ENCODE measurements at places on chromosomes 11 and 22.

GRCh38 chr11:61335355-61335710 is 2.3 kb downstream of the TKFC start:
- DNase-seq = no peak

DNA sequence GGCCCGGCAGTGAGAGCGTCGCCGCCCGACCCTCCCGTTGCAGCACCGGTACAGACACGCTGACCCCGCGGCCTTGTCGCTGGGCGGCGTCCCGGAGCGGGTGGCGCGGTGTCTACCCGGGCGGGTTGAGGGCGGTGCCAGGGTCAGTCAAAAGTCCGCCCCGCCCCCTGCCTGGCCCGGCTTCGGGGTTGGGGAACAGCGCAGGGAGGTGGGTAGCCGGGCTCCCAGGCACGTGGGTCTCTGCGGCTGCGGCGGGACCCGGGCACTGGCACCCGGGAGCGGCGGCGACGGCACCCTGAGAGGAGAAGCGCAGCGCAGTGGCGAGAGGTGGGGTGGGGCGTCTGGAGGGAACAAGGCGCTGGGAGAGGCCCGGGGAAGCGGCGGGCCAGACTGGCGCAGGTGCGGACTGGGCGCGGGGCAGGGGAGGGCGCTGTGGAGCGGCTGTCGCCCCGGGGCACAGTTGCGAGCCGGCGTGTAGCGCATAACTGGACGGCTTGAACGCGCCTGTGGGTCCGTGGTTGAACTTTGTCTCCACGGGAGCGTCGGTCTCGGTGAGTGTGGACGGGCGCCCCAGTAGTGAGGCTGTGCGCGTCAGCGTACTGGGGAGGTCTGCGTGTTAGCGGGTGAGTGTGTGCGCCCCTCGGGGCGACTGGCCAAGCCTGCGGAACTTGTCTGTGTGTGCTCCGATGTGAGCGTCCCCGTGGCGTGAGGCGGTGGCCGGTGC is at the start of gene P2RY2:
TSS of gene P2RY2 (plus strand) at position 176 of the 724 bp plus-strand sequence. CDS start 15,879 bp downstream, outside the sequence.
- DNase-seq = peak; percentile 72

GRCh38 chr11:19869946-19870589 is 157.4 kb downstream of the NAV2 start:
- no peak for DNase-seq

DNA sequence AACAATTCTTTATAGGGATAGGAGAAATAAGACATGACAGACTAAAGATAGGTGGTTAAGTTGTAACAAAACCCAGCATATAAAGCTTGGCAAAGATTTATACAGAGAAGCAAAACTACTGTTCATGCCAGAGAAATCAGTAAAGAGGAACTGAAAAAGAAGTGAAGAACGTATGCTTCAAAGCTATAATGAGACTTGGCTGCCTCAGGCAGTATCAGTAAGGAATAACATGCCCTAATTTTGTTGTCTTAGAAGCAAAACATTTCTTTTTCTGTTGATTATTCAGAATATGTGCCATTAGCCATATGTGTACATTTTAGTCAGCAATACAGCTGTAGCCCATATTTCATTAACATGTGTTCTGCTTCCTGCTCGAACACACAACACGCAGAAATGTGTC is 403.2 kb downstream of the NELL1 start:
- DNase-seq = no peak

- no peak for DNase-seq
Observed at GRCh38 chr11:111406589-111406988, 27.5 kb upstream of the POU2AF1 start.

GRCh38 chr11:3006505-3007260 is 14.6 kb upstream of the NAP1L4 start:
- no peak for DNase-seq

DNA sequence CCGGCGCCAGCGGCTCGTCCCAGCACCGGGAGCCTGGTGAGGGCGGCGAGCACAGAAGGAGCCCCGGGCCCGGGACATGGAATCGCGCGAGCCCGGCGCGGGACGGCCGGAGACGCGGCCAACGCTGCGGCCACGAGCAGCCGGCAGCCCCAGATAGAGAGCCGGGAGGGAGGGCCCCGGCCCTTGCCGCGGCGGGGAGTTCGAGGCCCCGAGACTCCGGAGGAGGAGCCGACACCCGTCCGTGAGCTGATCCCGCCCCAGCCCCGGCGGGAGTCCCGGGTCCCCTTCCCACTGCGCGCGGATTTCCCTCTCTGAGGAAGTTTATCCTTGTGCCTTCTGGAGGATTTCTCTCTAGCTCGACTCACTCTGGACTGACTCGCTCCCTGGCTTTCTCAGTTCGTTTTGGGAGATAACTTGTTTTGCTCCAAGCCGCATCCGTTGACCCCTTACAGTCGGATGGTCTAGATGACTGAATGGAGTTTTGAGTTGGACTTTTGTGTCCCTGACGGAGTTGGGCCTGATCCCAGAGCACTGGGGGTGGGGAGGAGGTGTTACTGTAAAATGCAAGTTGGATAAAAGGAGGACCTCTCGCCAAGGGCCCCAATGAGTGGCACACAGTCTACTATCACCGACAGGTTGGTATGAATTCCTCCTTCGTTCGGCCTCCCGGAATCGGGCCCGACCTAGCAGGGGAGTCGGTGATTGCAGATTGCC is 585 bp downstream of the ARHGEF12 start:
- no peak for DNase-seq

- DNase-seq = no peak
Observed at GRCh38 chr11:102552447-102553194, 22.1 kb upstream of the MMP7 start.

- DNase-seq = no peak
Observed at GRCh38 chr22:23452231-23453010, 127.7 kb downstream of the IGLL1 start.

GRCh38 chr22:39498802-39499201 is 3.3 kb upstream of the MIEF1 start:
- no peak for DNase-seq

- no peak for DNase-seq
Observed at GRCh38 chr11:72652873-72653630, 21.2 kb downstream of the PDE2A start.

- no peak for DNase-seq
Observed at GRCh38 chr22:33447733-33448132, 389.6 kb upstream of the SYN3 start.

GRCh38 chr11:126129727-126130671 is 67.3 kb upstream of the CDON start:
- DNase-seq = no peak

DNA sequence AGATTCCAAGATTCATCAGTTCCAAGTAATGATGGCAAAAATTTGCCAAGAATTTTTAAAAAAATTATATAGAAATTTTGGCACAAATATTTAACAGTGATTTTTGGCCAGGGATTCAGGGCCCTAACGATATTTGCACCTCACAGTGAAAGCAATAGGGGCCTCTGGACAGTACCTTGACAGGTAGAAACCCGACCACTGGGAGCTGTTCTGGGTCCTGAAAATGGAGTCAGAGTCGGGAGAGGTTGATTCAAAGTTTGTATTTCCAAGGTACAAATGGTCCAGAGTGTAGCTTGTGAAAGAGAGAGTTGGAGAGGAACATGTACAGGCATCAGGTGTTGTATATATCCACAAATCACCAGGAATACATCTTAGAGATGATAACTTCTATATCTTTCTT is 41.6 kb downstream of the MRGPRX2 start:
- no peak for DNase-seq

GRCh38 chr22:37336579-37336978 is 54.3 kb downstream of the CYTH4 start:
- no peak for DNase-seq

GRCh38 chr22:25018009-25018408 is 65.5 kb downstream of the KIAA1671 start:
- no peak for DNase-seq

DNA sequence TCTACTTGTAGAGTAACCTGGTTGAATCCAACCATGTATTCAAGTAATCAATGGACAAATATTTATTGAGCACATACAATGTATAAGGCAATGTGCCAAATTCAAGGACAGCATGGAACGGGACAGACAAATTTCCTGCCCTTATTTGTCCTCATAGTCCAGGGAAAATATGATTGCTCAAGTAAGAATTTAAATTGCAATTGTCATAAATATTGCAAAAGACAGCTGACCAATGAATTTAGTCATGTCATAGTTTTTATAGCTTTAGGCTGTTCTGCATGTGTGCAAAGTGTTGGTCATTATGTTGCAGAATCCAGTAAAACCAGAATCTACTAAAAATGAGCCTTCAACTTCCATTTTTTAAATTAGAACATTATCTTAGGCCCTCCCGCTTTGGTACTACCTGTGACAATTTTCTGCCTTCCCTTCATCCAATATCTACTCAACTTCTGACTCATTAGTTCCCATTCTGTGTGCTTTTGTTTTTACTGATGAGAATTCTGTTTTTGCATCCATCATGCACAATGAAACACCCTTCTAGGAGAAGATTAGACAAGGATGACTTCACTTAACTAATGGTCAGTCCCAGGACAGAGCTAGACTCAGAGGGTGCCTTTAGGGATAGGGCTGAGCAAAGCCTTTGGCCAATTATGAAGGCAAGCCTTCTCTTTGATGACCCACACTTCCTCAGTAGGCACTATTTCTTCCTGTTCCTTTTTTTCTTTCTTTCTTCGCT is 45.8 kb upstream of the FIBIN start:
- DNase-seq = no peak

GRCh38 chr11:102611291-102611690 is 13.8 kb downstream of the MMP20 start:
- no peak for DNase-seq

Measured in RWPE2 (cell line).